AG08395 (cell line): ENCODE measurements at places on chromosomes 2 and 18.

DNA sequence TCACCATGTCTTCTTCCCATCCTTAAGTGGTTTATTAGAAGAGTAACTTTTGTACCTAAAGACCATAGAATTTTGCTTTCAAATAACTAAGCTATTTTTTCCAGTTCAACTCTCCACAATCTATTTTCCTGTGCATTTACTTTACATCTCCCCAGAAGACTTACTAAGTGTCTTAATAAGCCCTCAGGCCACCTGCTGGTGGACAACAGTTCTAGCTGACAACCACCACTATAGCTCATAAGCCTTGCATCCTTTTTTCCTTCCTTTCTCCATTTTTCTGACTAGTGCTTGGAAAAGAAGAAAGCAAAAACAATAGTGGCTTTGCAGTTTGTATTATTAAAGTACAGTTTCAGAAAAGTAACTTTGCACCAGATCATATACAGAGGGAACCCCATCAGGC lies 149.5 kb upstream of the TMEM200C start:
- no peak for DNase-seq

DNA sequence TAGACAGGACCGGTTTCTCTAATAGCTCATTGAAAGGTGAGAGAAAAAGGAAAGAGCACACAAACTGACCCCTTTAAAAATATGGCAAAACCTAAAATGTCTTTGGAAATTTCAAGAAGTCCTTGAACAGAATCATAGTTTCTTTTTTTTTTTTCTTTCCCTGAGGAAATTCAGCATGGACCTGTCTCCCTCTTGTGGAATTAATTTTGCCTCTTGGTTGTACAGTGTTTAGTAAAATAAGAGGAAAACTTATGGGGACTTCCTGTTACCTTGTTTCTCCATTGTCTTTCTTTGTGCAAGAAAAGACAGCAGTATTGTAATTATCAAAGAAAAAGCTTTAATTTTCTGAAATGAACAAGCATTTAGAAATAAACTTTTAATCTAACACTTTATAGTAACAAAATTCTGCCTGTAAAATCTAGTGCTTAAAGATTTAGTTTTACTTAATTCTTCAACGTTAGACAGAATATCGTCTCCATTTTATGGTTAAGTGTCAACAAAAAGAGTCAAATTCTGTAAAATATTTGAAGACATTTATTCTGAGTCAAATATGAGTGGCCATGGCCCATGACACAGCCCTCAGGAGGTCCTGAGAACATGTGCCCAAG lies 176.3 kb upstream of the NABP1 start:
- DNase-seq, result peak; percentile 63

DNA sequence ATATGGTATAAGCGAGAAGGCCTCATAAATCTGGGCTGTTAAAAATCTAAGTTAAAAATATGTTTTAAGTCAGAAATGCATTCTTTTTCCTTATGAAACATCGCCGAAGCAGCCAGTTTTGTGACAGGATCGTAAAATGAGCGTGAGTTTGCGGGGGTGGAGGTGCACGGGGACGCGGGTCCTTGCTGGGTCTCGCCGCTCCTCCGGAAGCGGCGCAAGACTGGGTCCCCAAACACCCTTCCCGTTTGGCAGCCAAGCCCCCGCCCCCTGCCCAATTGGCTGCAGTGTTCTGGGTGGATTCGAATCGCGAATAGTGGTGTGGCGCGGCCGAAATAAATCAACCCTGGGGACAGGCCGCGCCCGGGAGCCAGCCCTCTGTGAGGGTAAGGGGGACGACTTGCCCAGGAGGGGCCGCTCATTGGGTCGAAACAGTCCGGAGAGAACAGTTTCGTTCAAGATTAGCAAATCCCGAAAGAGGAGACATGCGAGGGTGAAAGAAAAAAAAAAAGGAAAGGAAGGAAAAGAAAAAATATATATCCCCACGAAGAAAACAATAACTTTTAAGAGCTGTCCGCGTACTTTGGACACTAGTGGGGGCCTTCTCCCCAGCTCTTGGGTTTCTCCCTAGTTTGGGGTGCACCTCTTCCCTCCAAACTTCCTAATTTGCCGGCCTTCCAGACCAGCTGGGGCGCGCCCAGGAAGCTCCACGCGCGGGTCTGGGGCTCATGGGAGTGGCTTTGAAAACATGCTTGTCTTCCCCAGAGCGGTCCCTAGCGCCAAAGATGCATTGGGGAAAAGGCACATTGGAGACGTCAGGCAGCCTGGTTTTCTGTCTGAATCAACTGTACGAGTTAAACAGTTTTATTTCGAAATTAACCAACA lies 3.1 kb upstream of the GATA6 start:
- DNase-seq, result no peak

DNA sequence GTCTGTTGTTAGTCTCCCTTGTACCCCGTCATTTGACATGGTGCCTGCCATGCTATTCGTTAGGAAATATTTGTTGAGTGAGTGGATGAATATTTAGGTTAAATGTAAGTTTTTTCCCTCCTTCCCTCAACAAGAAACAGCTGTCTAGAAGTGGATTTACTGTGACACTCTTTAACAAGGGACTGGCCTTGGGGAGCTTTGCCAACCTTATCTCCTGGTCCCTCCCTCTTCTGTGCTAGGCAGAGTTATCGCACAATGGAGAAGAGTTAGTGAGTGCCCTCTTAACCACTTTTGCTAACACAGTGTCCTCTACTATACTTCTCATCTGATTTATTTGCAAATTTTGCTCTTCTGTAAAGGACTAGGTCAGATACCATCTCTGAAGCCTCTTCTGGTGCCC lies 61.2 kb downstream of the DIS3L2 start:
- no peak for DNase-seq

DNA sequence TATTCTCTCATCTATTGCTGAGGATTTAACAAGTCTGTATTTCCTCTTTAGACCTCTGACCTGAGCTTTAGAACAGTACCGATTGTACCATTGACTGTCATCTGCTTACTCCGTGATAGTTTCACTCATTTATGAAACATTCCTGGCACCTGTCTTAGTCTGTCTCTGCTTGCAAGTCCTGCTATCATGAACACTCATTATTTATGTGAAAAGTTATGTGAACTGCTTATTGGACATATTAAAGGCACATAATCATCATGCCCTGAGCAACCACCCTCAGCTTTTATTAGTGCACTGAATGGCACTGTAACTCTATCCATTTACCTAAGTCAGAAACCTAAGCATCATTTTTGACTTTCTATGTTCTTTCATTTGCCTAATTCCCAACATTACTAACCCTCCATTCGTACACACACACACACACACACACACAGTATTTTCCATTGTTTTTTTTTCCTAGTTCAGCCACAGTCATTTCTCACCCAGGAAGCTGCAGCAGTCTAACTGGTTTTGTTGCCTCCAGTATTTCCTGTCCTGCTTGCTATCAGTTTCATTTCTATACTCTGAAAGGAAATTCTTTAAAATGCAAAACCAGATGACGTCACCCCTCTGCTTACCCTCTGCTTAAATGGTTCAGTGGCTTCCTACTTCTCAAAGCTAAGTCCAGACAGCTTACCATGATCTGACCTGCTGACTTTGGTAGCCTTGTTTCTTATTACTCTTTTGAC lies 146.1 kb downstream of the HAUS1 start:
- peak; percentile 26 for DNase-seq
